Skeletal muscle cell (primary cell): ENCODE measurements at places on chromosomes 1 and 21.

DNA sequence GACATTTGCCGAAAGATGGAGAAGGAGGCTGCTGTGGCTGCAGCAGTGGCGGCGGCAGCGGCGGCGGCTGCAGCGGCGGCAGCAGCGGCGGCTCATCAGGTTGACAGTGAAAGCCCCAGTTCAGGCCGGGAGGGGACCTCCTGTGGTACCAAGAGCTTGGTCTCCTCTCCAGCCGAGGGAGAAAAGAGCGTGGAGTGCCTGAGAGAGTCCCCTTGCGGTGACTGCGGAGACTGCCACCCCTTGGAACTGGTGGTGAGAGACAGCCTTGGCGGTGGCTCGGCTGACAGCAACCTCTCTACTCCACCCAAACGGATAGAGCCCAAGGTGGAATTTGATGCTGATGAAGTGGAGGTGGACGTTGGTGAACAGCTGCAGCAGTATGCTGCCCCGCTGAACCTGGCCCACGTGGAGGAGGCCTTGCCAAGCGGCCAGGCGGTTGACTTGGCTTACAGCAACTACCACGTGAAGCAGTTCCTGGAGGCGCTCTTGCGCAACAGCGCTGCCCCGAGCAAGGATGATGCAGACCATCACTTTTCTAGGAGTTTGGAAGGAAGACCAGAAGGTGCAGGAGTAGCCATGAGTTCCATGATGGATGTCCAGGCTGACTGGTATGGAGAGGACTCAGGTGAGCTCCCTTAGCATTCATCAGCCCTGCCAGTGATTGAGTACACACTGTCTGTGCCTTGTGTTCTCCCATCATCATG, 6.3 kb downstream of the ZBTB8B start:
- DNase-seq = no peak

DNA sequence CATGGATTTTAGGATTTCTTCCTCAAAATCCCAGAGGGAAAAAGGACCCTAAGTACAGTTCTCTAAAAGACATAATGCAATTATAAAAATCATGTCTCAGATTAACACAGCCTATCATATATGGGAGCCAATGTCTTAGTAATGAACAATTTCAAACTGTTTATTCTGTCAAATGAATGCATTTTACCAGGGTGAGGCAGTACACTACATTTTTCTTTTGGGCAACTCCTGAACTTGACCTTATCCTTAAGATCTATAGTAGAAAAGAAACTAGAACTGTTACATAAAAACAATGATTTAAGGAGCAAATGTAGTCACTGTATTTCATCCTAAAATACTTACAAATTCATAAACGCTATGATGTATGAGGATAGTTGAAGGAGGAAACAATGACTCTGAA, 226.3 kb upstream of the B3GALT2 start:
- DNase-seq = no peak

- no peak for DNase-seq
These were observed 89.8 kb upstream of the NR5A2 start for GRCh38 chr1:199937661-199938060.

GRCh38 chr1:38138498-38139233, 92.1 kb upstream of the POU3F1 start:
- peak; percentile 94 for DNase-seq

DNA sequence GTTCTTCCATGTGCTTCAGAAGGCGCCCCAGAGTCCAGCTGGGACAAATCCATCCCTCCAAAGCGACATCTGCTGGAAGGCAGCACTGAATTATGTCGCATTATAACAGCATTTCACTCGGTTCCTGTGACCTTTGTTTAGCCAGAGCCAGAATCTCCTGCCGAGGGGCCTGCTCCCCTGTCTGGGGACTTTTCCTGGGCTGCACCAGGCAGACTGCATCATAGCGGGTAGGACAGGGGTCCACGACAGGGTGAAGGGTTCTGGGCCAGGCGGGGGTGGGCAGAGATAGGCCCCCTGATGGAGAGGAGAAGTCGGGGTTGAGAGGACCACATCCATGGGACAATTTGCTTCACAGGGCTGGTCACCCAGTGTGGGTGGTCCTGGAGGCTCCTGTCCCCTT, 276.9 kb downstream of the MATN1 start:
- no peak for DNase-seq

GRCh38 chr1:107750364-107750959, 214.5 kb downstream of the VAV3 start:
- DNase-seq = peak; percentile 19

DNA sequence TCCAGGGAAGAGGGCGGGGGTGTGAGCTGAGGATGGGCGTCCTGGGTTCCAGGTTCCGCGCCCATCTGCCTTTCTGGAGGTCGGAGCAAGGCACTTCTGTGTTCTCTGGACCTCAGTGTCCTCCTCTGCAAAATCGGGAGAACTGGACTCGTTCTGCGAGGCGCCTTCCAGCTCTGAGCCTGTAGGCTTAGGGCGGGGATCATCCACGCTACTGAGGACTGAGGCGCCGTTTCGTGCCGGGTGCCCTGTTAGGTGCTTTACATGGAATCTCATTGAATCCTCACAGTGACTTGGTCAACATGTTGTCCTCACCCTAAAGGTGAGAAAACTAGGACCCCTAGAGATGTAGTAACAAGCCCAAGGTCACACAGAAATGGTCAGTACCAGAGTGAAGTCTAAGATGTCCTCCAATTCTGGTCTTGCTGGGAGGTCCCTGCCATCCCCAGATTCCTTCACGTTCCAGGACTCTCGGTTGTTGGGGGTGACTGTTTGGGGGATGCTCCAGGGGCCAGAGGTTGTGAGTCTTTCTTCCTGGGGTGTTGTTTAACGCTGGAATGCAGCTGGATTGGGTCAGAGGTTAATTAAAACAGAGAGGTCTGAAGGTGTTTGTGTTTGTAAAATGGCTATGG, 677 bp downstream of the PRKAA2 start:
- no peak for DNase-seq

- DNase-seq = no peak
These were observed 2.7 kb downstream of the SLC35F3 start for GRCh38 chr1:233907151-233907550.

GRCh38 chr1:118290571-118290970, 105.5 kb upstream of the SPAG17 start:
- no peak for DNase-seq

DNA sequence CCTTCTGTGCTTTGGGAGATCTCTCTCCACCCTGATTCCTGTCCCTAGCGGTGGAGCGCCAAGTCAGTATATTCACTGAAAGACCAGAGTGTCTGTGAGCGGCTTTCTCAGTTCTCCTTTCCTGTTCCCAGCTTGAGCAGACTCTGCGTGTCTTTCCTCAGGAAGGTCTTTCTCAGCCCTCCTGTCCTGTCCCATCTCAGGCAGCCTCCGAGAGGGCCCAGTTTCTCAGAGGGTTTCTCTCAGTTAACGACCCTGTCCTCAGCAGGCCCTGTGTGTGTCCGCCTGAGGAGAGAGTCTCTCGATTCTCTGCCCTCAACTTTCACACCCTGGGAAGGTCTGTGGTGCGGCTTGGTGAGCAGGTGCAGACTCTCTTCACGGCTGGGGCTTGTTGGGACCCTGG, 34.0 kb upstream of the CHIT1 start:
- no peak for DNase-seq

DNA sequence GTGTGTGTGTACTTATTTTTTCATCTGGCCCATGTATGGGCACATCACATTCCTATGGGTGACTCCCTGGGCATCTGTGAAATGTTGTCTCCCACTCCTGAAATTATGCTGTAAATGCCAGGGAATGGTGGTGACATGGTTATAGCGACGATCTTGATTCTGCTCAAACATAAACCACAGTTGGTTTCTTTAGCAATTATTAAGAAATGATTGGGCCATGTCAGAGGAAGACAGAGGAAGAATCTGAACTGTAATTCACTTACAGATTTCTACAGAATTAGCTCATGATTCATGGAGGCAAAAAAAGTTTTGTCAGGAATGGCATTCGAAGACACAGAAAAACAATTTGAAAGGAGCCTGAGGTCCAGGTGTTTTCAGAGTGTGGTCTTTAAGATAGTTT, 25.8 kb upstream of the KCNE1 start:
- DNase-seq = no peak

GRCh38 chr1:69587391-69587790, 19.7 kb downstream of the LRRC7 start:
- no peak for DNase-seq

DNA sequence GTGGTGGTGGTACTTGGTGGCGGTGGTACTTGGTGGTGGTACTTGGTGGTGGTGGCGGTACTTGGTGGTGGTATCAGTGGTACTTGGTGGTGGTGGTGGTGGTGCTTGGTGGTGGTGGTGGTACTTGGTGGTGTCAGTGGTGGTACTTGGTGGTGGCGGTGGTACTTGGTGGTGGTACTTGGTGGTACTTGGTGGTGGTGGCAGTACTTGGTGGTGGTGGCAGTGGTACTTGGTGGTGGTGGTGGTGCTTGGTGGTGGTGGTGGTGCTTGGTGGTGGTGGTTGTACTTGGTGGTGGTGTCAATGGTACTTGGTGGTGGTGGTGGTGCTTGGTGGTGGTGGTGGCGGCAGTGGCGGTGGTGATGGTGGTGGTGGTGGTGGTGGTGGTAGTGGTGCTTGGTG, 20.2 kb downstream of the COQ8A start:
- no peak for DNase-seq

DNA sequence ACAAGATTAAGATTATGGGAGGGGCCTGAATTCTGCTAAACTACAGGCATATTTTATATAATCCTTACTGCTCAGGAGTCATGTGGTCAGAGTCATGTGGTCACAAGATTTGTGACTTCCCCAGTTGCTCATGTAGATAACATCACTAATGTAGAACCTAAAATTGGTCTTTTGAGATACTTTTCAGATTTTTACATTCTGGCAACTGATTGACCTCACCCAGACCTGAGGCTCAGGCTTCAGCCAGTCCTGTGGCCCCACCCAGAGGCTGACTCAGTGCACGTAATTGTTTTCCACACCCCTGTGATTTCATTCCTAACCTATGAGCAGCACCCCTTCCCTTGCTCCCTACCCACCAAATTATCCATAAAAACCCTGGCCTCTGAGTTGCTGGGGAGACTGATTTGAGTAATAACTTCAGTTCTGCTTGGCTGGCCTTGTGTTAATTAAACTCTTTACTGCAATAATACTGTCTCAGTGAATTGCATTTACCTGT, 41.7 kb upstream of the ZNF326 start:
- peak; percentile 62 for DNase-seq

DNA sequence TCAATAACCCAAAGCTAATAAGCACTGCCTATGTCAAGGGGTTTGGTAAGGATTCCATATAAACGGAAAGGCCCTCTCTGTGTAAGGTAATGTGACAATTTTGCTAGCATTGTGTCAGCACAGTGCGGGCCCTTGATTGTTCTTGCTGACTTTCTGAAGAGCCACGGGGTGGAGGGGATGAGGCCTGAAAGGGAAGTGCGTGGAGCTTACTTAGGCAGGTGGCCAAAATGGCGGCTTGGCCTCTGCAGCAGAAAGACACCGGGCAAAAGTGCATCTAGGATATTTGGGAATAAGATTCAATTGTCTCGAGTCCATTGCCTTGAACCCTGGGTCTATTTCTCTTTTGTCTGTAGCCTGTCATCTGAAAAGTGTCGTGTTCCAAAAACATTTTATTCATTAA, 114.3 kb downstream of the TGFB2 start:
- DNase-seq = no peak

GRCh38 chr1:55775007-55775406, 559.8 kb upstream of the USP24 start:
- no peak for DNase-seq

DNA sequence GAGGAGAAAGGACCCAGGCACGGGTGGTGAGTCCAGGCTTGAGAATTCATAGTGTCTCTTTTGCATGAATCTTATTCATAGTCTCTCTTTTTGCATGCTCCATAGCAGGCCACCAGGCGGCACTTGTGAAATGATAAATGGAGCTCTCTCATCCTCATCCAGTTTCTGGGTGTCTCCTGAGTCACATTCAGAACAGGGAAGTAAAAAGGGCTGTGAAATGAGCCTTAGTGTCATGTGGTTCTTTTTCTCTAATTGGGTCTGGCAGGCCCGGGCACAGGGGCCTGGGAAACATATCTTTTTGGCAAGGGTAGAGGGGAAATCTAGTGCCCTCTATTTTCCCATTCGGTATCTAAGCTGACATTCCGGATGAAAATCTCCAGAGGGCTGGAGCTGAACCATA, 19.1 kb upstream of the NCF2 start:
- DNase-seq = peak; percentile 41

DNA sequence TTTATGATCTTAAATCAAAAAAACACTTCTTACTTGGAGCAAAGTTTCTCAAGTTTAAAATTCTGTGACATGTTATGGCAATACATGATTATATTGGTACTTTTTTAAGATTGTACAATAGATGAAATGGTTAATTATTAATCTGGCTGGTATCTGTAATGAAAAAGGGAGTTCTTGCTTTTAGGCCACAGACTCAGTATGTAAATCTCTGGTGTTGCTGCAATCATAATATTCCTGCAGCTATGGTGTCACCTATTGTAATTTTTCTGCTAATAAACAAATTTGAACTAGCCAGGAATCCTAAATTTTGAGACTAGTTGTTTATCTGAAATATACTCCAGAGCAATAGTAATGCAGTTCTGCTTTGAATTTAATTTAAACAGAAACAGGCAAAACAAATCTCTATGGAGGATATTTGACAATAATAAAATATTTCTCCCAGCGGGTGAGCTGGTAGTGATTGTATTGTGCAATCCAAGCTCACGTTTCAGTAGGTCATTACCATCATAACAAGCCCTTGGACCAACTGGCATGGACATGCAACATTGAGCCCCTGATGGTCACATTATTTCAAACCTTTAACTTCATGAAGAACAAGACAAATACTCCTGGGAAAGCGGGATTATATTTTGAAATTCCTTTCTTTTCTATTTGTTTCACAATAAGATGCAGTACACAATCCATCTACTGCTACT, 77.2 kb upstream of the USH2A start:
- no peak for DNase-seq

DNA sequence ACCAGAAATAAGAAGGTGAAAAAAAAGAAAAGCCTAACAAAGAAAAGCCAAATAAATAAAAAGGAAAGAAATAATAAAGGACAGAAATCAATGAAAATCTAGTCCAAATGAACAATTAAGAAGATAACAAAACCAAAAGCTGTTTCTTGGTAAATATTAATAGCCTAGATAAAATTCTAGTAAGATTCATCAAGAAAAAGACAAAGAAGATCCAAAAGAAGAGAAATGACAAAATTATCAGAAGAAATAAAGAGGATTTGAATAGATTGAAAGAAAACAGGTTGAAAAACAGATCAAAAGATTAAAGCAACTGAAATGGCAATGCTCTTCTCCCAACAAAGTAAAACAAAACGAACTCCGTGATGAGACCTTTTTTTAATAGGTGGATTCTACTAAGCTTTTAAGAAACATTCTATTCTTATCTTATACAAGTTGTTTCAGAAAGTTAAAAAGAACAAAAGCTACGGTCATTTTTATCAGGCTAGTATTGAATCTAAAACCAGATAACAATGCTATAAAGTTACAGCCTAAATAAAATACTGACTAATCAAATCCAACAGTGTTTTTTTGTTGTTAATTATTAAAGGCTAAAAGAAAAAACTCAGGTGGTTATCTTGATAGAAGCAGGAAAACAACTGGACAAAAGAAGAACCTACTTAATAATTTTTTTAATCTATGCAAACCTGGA, 50.9 kb downstream of the ENAH start:
- no peak for DNase-seq

- no peak for DNase-seq
These were observed 18.4 kb downstream of the RUNX3 start for GRCh38 chr1:24911651-24912155.

GRCh38 chr1:42477775-42478174, 14.7 kb downstream of the CCDC30 start:
- DNase-seq = no peak
